LHCN-M2 (cell line): ENCODE measurements at places on chromosomes 2 and 18.

DNA sequence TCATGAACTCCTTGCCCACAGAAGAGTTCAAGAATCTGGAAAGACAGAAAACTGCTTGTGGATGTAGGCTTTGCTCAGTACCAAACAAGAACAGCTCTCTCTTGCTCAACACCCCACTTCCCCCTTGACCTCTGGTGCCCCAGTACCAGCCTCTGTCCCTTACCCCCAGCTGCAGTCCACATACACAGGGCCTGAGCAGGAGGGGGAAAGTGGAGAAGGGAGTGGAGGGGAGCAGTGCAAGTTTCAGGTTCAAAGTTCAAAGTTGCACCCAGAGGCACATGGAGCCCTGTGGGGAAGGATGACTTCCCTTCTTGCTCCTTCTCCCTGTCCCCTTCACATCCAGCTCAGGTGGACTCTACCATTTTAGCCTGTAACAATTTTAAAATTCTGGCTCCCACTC is 61.1 kb upstream of the LPIN2 start:
- no peak for DNase-seq

DNA sequence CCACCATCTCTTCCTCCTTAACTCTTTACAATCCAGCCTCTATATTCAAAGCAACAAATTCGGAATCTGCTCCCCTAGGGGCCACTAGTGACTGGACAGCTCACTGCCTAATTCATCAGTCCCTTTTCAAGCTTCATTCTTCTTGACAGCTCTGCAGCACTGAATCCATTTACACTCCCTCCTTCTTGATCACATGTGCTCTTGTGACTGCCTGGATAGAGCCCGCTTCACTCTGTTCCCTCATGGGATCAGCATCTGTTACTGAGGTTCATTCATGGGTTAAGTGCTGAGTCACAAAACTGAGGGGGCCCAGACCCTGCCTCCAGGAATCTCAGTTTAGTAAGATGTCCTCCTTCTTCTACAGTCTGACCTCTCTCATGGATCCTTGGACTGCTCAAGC is 81.5 kb downstream of the CYRIA start:
- no peak for DNase-seq

DNA sequence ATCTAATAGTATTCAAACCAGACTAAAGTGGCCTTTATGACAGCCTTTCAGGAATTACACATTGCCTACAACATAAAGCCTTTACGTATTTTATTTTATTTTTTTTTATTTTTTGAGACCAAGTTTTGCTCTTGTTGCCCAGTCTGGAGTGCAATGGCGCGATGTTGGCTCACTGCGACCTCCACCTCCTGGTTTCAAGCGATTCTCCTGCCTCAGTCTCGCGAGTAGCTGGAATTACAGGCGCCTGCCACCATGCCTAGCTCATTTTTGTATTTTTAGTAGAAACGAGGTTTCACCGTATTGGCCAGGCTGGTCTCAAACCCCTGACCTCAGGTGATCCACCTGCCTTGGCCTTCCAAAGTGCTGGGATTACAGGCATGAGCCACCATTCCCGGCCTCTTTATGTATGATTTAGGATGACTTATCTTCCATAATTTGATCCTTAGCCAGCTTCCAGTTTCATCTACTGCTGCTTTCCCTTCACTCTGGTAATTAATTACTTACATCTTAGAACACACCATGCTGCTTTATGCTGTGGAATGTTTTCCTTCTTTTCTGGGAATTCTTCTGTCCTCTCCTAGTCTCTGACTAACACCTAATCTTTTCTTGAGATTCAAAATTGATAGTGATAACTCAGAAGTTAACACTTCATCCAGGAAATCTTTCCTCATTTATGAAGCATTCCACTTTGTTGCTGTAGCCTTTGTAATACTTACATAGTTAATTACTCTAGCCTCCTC is 2.6 kb downstream of the USP14 start:
- DNase-seq, result no peak

GRCh38 chr2:171432969-171433762 is 624 bp downstream of the METTL8 start:
- peak; percentile 37 for DNase-seq

DNA sequence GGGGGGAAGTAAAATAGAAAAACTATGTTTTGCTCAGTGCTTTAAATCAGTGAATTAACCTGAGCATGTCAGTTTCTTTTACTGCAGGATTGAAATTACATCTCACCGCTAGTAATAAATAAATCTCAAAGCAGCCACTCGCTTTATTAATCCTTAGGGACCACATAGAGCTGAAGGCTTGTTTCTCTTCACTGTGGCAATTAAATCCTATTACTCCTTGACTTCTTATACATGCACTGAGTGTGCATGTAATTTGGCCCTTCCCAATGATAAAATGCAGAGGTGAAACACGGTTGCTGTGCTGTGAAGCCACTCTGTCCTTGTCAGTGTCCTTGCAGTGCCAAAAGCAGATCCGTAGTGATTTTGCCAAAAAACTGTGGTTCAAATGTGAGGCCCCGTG is 77.1 kb upstream of the RBM44 start:
- DNase-seq, result no peak

GRCh38 chr2:157296490-157296889 is 29.1 kb downstream of the ERMN start:
- no peak for DNase-seq

- DNase-seq, result peak; percentile 49
These were observed 650 bp downstream of the ORMDL1 start for GRCh38 chr2:189783451-189783926.

- DNase-seq, result peak; percentile 34
These were observed 146.0 kb upstream of the SOX11 start for GRCh38 chr2:5546181-5546580.
